ENCODE measurements at places on chromosomes 11 and 22. TPM values are rescaled to one million over a fixed set of nuclear protein-coding genes. Genes with fewer than 3 reads are reported as not detected.
A peak's percentile ranks its signal among the peaks of the same experiment; 100 is the strongest.

The RFPL2 gene
- total RNA-seq = 0.19 TPM

GRCh38 chr22:28817919-28818859, 17.8 kb upstream of the XBP1 start:
- H3K27me3 ChIP-seq = no peaks in the 10 kb centered on the region
- no peaks in the 10 kb centered on the region for H3K4me1 ChIP-seq
- no peak overlapping the region for H3K4me3 ChIP-seq

GRCh38 chr11:94127638-94128037, 1.0 kb upstream of the PANX1 start:
- no peak overlapping the region for H3K27ac ChIP-seq
- DNase-seq = no peak
- peak overlapping the region; percentile 92 for H3K4me3 ChIP-seq
- H3K4me1 ChIP-seq = peaks cover 10% of the 10 kb centered on the region
- no peaks in the 10 kb centered on the region for H3K36me3 ChIP-seq

DNA sequence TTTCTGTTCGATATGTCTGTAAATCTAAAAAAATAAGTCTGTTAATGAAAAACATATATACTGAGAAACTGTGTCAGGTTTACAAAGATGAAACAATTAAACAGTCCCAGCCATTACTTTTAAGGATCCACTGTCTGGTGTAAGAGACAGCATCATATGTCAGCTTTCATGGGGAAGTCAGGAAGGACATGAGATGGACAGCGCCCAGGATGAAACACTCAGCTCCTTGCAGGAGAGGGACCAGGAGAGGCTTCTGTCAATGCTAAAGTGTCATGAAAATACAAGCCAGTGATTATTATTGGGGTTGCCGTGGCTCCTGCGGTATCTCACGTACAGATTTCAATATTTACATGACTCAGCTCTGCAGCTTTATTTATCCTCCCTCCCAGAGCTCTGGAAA, 1524.6 kb downstream of the TBC1D22A start:
- no peaks in the 10 kb centered on the region for H3K36me3 ChIP-seq
- no peaks in the 10 kb centered on the region for H3K27me3 ChIP-seq
- DNase-seq = no peak
- H3K4me1 ChIP-seq = no peaks in the 10 kb centered on the region
- H3K4me3 ChIP-seq = no peak overlapping the region

GRCh38 chr11:64763526-64764039, 3.8 kb upstream of the PYGM start:
- H3K4me1 ChIP-seq = peaks cover 26% of the 10 kb centered on the region
- peaks cover 51% of the 10 kb centered on the region for H3K36me3 ChIP-seq
- H3K27ac ChIP-seq = peak overlapping the region; percentile 86
- no peaks in the 10 kb centered on the region for H3K27me3 ChIP-seq
- no peak overlapping the region for H3K4me3 ChIP-seq
